Left ventricle myocardium superior (tissue), 1 donor: ENCODE measurements at places on chromosomes 1 and 21.

DNA sequence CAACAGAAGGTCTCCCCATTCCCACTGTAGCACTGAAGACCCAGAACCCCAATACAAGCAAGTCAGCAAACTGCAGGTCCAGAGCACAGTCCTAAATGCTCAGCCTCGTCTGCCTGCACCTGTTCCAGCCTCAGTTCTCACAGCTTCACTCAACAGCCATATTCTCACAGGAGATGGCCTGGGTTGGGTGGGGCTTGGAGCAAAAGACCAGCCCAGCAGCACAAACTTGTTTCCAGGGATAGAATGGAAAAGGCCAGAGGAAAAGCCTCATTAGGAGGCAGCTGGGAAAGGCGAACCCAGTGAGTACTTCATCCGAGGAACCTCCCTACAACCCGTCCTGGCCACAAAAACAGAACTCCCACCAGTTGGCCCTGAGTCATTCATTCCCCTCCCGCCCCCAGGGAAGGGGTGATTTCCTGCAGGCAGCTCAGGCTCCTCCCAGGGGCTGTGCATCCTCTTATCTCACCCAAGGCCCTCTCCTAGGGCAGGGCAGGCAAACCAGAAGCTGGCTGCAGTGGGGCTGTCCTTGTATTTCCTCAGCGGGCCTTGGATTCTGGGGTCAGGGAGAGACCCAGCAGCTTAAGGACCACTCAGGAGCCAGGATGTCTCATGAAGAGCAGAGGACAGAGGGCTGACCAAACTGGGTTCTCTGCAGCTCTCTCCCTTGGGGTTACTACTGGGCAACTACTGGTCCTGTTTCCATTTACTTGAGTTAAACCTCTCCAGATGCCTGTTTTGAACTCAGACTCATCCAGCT is 7.4 kb upstream of the MPL start:
- peak; percentile 64 for DNase-seq

- no peak for DNase-seq
Observed at GRCh38 chr1:89610457-89611011, 22.4 kb upstream of the LRRC8C start.

- DNase-seq: no peak
Observed at GRCh38 chr1:179187043-179187442, 42.4 kb downstream of the ABL2 start.

DNA sequence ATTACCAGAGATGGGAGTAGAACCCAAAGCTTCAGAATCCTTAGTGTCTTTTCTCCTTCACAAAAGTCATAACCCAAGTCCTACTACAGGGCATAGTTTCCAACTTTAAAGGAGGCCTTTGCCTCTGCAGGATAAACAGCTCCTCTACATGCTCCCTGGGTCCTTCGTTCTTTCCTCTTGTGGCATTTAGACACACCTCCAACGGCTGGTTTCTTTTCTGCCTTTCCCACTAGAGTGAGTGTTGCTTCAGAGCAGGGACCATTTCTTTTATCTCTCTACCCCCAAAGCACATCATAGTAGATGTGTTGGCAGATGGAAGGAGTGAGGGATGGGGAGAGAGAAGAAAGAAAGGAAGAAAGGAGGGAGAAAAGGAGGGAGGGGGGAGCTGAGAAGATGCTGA is 144.7 kb upstream of the SPATA6 start:
- no peak for DNase-seq

GRCh38 chr1:173253046-173253445 is 45.9 kb upstream of the TNFSF4 start:
- no peak for DNase-seq

GRCh38 chr21:35198982-35199732 is 150.1 kb upstream of the RUNX1 start:
- DNase-seq: no peak

DNA sequence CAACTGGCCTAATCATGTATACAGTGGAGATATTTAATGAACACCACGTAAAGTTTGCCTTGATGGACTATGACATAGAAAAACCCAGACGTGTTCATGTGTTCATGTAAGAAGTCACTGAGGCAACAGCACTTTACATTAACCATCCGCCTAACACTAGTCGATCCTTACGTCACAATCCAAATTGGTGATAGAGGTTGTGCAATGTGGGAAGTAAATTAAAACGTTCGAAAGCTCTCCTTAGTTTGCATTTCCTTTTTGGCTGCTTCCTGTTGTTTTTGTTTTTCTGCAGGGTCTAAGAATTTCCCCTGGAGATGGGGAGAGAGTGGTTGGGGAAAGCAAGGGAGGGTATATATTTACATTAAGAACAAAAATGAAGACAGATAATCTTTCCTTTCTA is 587.5 kb upstream of the ADGRL2 start:
- no peak for DNase-seq

DNA sequence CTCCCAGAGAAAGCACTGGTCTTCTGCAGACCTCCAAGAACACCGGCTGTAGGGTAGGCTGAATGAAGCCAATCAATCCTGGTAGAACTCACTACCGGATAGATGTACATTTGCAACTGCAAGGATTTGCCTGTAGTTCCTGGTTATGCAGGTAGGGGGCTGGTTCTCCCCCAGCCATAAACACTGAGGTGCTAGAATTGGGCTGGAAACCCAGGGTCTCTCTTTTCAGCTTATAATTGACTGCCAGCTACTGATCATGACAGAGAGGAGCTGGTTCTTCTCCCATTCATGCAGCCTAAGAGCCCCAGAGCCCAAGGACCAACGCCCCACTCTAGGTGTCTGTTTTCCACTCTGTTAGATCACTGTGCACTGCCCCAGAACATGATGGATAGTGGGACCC is 21.5 kb upstream of the MTARC2 start:
- DNase-seq: no peak

GRCh38 chr1:65166572-65167305 is 18.7 kb downstream of the AK4 start:
- no peak for DNase-seq

- DNase-seq: peak; percentile 94
Observed at GRCh38 chr1:236064674-236065508, at the start of gene NID1. Gene NID1, minus strand, starts transcription at chr1:236065090. Its CDS starts 11 bp downstream, at chr1:236065079.

- no peak for DNase-seq
Observed at GRCh38 chr1:223853275-223853674, 7.5 kb upstream of the TP53BP2 start.

DNA sequence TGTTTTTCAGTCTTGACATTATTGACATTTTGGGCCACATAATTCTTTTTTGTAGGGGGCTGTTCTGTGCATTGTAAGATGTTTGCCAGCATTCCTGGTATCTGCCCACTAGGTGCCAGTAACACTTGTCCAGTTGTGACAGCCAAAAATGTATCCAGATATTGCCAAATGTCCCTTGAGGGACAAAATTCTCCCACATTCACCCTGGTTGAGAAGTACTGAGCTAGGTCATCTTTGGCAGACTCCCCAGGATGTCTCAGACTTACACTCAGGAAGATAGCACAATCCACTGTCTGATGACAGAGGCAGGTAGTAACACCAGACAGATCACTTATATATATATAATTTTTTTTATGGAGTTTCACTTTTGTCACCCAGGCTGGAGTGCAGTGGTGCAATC is 5.9 kb downstream of the CD48 start:
- no peak for DNase-seq

- no peak for DNase-seq
Observed at GRCh38 chr21:32256251-32256650, 22.6 kb downstream of the MIS18A start.

- no peak for DNase-seq
Observed at GRCh38 chr1:110375490-110375889, 15.3 kb downstream of the SLC16A4 start.

DNA sequence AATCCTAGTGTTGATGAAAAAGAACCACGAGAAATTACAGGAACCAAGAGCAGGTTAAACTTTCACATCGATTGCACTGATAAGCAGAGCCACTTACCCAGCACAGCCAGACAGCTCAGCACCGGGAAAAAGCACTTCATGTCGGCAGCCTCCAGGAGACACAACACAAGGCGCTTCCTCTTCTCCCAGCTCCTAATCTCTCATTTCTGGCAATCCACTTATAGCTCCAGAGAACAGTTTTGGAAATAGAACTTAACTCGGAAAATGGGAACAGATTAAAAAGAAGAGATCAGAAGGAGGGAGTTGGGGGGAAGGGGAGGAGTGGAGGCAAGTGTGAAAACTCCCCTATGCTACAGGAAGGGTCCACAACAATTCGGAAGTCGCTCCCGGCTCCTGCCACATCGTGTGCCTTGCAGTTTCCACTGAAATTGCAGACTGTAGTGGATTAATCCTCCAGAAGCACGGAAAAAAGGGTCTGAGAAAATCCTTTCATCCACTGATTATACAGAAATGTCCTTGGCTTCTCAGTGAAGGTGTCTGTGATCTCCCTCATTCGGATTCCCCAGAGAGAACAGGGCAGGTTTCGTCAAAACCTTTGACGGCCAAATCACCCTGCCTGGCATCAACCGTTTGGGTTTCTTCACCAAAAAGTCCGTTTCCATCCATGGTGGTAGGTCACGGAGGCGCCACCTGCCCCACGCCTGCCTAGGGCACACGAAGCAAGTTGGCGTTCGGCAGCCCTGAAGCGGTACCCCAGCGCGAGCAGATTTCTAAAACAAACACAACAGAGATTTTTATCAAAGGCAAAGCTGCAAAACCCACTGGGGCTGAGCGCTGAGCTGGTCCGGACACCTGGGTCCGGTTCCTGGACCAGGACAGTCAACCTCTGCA is 1.1 kb downstream of the IGSF3 start:
- DNase-seq: no peak

- DNase-seq: no peak
Observed at GRCh38 chr1:55195521-55196233, 19.5 kb downstream of the USP24 start.

- DNase-seq: no peak
Observed at GRCh38 chr1:224497714-224498573, 63.3 kb upstream of the WDR26 start.
